Muscle of back (tissue), 13 donors: ENCODE measurements at places on chromosomes 4 and X.

GRCh38 chr4:30518211-30518610 lies 202.0 kb upstream of the PCDH7 start:
- DNase-seq: no peak

DNA sequence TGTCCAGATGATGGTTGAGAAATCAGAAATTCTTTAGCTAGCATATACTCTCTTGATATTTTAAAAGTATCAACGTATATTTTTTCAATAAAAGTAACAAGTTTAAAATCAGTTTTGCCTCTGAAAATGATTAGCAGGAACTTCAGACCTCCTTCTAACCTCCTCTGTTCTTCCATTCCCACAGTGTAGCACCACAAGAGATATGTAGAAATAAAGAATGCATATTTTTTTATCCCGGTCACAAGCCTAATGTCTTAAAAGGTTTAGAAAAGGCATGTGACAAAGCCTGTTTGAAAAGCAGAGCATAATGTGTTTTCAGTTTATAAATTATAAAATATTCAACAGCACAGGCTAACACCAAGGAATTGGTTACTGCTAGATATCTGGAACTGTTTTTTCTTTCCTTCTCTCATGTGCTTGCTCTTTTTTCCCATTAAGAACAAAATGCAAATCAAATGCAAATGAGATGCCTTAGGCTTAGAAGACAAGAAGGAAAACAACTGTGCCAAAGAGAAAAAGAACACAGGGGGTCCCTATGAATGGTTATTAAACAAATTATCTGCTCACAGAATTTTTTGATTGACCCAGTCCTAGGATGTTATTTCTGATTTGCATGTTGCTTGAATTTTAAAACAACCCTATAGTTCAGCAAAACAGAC lies 351.7 kb upstream of the FAM241A start:
- DNase-seq: no peak

DNA sequence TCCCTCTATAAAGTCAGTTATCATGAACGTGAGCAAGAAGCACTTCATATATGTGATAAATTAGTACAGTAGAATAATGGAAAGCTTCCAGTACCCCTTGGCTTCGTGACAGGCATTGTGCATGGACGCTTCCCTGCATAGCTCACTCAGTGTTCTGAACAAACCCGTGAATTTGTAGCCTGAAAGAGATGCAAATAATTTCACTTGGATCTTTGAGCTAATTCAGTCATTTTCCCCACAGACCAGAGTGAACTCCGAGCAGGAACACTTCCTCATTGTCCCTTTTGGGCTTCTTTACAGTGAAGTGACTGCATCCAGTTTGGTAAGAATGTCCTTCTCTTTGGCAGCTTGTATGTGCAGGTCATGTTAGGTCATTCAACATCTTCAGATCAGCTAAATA lies 50.1 kb downstream of the ADD1 start:
- no peak for DNase-seq

DNA sequence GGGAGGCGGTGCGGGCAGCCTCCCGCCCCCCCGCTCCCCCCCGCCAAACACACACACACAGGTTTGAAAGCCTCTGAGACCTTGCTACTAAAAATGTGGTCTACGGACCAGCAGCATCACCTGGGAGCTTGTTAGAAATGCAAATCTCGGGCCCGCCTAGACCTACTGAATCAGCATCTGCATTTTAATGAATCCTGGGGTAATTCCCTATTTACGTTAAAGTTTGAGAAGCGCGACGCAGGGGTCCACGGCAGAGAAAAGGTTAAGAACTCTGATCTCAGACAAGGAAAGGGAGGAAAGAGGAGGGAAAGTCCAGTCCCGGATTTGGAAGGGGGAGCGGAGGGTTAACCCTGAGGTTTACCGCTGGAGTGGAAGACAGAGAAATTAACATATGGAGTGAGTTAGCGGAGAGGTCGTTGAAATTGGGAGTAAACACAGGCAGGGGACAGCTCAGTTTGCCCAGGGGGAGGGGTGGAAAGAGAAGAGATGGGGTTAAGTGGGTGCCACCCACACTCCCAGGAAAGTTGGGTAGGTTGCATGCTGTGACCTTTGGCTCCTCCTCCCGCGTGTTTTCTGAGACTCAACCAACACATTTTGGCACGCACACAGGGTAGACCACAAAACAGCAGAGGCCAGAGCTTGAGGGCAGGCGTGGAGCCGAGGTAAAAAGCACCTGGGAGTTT lies 483.6 kb downstream of the BCOR start:
- DNase-seq: no peak

GRCh38 chr4:7348946-7349900 lies 85.5 kb downstream of the PSAPL1 start:
- no peak for DNase-seq

GRCh38 chr4:56183344-56183959 lies 203.8 kb downstream of the AASDH start:
- DNase-seq: peak; percentile 26

DNA sequence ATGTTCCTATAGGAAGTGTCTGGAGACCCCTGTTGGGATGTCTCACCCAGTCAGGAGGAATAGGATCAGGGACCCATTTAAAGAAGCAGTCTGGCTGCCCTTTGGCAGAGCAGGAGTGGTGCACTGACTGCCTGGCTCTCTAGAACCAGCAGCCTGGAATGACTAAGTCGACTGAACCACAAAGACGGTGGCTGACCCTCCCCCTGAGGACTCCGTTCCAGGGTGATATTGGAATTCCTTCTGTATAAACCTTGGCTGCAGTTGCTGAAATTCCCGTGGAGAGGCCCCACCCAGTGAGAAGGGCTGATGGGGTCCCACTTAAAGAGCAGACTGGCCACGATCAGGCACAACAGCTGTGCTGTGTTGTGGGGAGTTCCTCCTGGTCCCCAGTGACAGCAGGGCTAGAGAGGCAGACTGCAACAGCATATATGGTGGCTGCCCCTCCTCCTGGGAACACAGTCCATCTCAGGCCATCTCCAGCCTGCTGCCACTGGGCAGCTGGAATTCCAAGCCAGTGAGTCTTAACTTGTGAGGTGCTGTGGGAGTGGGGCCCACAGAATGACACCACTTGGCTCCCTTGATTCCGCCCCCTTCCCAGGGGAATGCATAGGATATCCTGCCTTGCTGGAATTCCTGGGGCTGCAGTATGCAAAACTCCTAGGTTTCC lies 41.8 kb upstream of the RLIM start:
- no peak for DNase-seq

DNA sequence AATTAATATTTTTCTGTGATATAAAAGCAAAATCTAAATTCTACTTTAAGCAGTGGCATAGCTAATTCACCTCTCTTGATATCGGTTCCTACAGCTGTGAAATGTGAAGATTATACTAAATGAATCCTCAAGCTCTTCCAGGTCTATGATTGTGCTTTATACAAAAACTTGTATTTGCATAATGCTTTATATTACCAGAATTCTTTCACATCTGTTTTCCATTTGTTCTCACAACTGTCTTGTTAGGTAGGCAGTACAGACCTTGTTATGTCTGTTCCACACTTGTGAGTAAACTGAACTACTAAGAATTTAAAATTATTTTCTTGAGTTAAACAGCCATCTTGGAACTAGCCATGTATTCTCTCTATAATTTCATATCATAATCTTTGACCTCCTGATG lies 184.9 kb downstream of the RAPGEF2 start:
- no peak for DNase-seq

- DNase-seq: no peak
Measured at GRCh38 chrX:17759990-17760389, 22.7 kb downstream of the SCML1 start.

DNA sequence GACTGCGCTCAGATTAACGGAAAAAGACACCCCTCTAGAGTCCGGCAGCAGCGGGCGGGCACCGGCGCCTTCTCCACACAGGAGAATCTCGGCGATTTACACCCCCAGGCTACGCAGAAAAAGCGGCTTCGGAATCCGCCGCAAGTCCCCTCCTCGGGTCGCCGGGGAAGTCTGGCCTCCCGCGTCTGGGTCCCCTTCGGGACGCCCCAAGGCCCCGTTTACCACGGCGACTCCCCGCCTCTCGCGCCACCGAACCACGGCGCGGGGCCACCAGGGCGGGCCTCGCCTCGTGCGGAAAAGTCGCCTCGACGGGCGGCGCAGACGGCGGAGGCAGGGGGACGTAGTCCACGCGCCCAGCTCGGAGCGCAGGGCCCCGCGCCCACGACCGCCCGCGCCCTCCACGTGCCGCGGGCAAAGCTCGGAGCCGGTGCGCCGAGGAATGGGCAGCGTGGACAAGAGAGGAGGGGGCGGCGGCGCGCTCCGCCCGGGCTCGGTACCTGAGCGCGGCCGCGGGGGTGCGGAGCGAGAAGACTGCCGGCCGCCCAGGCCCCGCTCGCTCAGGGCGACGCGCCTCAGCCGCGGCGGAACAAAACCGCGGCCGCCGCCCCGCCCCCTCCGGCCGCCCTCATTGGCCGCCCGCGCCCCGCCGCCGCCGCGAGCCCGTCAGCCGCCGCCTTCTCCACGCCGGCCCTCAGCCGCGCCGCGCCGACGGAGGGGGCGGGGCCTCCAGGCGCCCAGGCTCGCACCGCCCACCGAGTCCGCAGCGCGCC lies at the start of gene FAM53A:
TSS of gene FAM53A (minus strand) at position 578 of the 770 bp plus-strand sequence. CDS start 15,572 bp downstream, outside the sequence.
- DNase-seq: peak; percentile 88

GRCh38 chr4:158159718-158160094 lies 13.1 kb downstream of the GASK1B start:
- no peak for DNase-seq

DNA sequence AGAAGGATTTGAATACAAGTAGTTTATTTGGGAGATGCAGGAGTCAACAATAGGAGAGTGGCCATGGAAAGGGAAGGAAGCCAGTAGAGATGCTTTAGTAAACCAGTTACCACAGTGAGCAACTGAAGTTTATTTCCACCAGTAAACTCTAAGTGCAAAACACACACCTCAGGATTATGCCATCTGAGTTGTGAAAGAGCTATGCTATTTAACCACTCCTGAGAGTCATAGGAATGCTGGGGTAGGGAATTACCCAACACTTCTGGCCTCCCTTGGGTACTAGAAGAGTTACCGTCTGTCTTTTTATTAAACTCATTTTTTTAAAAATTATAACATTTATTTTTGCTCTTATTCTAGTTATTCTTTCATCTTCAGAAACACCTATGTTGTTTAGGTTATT lies 834.6 kb upstream of the AMOT start:
- DNase-seq: no peak

DNA sequence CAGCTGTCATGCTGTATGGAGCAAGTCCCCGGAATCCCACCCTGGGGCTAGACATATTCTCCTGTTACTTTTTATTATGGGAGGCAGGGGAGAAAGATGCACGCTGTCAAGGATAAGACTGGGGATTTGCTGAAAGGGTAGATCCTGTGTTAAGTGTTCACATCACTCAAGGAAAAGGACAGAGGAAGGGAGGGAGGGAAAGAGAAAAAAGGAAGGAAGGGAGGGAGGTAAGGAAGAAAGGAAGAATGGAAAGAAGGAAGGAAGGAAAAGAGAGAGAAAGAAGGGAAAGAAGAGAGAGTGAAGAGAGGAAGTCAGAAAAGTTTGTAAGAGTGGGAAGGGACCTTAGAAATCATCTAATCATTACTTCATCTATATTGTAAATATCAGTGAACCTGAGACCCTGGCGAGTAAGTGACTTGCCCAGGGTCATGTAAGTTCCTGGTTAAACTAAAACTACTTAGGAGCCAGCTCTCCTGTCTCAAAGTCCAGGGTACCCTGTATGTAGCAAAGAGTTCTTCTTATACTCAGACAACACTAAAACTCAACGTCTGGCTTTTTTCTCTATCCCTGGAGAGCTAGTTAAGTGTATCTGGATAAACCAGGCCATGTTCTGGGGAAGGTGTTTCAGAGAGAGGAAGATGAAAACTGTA lies 47.2 kb upstream of the MSX1 start:
- no peak for DNase-seq

DNA sequence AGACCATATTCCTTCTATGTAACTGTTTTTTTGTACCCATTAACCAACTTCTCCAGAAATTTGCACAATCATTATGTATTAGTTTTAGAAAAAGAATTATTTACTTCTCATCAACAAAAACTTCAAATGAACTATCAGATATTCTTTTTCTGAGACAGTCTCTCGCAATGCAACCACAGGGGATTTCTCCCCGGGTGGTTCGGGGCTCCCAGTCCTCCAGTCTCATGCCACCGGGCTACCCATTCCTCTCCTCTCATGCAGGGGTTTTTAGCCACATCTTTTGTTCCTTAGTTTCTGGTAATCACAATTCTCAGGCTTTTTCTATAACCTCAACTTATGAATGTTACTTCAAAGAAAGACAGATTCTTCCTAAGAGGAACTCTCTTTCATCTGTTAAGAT lies 46.6 kb upstream of the CLNK start:
- no peak for DNase-seq

DNA sequence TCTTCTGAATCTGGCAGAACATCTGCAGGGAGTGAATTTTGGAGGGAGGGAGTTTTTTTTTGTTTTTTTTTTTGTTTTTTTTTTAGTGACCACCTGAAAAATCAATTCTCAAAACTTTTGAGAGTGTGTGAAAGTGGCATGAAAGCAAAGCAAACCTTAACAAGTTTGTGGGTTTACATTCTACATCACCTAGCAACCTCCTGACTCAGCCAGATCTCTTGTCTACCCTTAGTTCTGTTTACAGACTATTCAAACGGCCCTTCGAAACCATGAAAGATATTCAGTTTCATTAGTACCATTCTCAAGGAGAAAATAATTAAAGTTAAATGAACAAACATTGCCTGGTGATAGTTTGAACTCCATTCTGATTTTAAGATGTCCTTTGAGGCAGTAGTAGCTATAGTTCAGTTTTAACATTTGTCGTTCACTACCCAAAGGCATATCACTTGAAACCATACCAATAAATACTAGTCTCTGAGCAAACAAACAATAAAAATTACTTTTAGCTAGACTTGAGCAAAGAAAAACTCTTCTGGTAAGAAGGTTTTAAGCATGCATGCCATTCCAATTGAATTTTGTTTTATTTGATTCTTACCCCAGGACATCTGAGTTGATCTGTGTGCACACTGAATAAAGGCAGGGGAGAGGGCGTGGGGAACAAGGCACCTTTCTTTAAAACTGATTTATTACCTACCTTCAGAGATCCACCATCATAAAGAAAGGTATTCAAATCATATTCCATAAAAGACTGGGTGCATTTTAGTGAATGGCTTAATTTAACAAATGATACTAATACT lies 137.7 kb downstream of the ARX start:
- peak; percentile 8 for DNase-seq

GRCh38 chrX:44106864-44107263 lies 133.7 kb upstream of the NDP start:
- no peak for DNase-seq

- peak; percentile 12 for DNase-seq
Measured at GRCh38 chr4:106690487-106690886, 321.9 kb upstream of the GIMD1 start.

DNA sequence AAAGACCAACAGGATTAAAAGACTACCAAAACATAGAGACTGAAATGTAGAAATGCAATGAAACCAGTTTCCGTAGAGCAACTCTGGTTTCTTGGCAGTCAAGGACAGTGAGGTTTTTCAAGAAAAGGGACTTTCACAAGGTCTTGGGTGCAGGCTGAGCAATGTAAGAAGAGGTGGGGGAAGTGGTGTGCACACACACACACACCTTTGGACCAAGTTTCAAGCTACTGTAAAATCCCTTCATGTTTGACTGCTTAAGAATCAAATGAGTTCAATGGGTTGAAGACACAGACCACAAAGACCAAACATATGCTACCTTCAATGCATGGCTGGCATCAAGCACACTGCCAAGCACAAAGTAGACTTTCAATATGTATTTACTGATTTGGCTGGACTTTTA lies 17.8 kb upstream of the MCF2 start:
- no peak for DNase-seq

- DNase-seq: peak; percentile 26
Measured at GRCh38 chrX:139106069-139106468, 394.6 kb upstream of the FGF13 start.
